ENCODE measurements at places on chromosomes 2 and 18.

DNA sequence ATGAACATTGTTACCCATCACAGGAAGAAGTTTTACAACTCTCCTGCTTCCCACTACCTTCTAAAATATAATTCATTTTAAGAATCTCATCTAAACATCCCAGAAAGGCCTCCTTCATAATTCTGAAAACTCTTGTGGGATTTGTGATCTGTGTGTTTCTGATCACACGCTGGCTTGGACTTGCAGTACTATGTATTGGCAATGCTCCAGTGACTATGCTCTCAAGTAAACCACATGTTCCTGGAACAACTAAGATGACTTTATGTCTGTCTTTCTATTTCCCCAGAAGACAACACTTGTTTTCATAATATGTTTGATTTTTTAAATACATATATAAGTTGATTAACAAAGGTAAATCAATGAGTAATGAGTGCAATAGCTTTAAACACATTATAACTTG, 376.6 kb upstream of the NETO1 start:
- no peak for DNase-seq

DNA sequence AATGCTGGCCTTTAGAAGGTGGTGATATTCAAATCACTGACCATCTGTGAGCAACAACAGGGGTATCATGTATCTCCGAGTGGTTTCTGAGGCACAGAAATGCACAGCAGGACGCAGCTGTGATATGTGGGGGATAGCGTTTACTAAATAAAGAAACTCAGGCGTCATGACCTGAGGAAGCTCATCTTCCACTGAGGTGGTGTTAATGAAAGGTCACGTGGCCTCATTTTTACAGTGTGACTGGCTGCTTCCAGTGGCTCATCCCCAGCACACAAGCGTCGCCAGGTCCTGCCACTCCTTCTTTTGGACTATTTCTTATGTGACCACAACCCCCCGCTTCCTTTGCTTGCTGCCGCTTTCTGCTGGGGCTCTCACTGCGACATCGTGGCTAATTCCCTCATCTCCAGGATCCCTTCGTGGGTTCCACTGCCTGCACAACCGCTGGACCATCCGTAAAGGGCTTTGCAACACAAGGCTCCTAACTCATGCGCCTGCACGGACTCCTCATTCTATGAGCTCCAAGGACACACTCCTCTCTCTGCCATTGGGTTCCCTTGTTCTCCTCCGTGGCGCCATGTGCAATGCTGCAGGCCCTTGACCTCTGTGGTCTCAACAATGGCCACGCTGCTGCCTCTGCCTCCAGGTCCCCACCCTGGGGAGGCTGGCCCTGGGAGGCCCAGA, 109.3 kb downstream of the MBP start:
- DNase-seq = no peak

GRCh38 chr2:74307720-74308119, 35.5 kb downstream of the SLC4A5 start:
- DNase-seq = no peak

DNA sequence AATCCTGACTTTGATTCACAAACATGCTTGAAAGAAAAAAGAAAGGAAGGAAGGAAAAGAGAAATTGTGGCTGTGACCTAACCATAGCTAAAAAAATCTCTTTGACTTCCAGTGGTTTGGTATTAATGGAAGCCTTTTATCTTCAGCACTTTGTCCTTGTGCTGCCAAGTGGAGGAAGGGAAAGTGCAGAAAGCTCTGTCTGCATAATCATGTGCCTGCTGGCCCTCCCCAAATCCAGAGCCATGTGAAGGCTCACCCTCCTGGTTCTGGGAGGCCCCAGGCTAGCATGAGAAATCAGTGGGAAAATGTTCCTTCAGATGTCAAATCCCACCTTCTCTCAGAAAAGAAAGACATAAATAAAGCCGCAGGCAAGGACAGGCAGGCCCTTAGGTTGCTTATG, 48.3 kb upstream of the BMPR2 start:
- DNase-seq = no peak

- no peak for DNase-seq
Measured at GRCh38 chr18:5518179-5518770, 25.5 kb downstream of the EPB41L3 start.

DNA sequence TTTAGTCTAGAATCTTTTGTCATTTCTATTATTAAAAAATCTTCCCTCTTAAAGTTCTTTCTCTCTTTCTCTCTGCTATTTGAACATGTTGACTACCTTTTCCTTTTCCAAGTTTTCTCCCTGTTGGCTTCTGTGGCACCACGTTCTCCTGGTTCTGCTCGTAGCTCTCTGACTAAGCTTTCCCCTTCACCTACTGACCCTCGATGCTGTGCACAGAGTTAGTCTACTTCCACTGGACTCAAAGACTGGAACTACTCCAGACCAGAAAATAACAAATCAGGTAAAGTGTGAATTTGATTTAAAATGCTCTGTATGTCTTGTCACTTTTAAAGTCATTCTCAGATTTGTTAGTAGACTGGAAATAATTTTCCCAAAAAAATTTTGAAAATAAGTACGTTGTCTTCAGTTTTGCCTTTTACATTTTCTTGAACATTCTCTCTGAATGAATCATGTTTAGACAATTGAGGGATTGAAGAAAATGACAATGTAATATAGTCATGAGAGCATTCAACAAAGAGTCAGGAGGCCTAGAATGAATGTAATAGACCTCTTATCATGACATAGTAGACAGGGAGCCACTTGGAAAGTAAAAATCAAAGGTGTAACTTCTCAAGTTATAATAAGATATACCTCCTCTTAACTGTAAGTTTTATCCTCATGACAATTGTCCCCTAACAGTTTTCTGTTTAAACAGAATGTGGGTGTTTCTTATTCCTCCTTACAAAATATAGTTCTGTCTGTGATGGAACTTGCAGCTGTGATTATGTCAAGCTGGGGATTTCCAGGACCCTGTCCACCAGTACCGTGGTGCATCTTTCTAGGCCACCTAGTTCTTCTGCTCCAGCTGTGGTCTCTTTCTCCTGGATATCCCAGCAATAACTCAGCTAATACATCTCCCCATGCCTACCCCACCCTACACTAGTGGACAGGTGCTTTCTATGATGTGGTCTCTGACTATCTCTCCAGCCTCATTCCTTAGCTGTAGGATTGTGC, 25.5 kb downstream of the ITPRID2 start:
- DNase-seq = no peak

- DNase-seq = no peak
Measured at GRCh38 chr2:127486247-127487058, 39.8 kb downstream of the IWS1 start.

GRCh38 chr2:104473546-104473945, 380.4 kb upstream of the POU3F3 start:
- DNase-seq = no peak

DNA sequence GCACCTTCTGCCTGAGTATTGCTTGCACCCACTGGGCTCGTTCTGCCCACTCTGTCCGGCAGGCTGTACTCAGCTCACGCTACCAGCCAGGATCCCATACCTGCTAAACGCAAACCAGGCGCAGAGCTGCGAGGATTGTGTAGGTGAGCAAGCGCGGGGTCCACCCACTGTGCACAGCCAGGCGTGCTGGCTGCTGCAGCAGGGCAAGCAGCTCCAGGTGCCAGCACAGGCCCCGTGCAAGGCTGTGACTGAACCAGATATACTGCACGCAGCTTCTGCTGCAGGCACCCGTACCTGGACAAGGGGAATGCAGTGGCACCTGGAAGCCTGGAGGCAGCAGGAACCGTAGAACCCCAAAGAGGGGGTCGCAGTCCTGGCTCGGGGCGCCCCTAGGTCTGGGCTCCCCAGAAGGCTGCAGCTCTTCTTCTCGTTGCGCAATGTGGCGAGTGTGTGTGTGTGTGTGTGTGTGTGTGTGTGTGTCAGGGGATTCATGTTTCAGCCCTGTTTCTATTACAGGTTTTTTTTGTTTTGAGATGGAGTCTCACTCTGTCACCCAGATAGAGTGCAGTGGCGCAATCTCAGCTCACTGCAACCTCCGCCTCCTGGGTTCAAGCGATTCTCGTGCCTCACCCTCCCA, 46.1 kb upstream of the RAB1A start:
- no peak for DNase-seq

GRCh38 chr2:2848621-2849333, 517.7 kb upstream of the MYT1L start:
- DNase-seq = no peak

GRCh38 chr2:11744631-11745394, 1.6 kb upstream of the LPIN1 start:
- no peak for DNase-seq

GRCh38 chr2:173999272-173999671, 34.1 kb upstream of the SP3 start:
- no peak for DNase-seq

- DNase-seq = no peak
Measured at GRCh38 chr2:10427618-10427949, 20.5 kb downstream of the ODC1 start.

- DNase-seq = no peak
Measured at GRCh38 chr2:99509387-99509786, 19.6 kb upstream of the REV1 start.

DNA sequence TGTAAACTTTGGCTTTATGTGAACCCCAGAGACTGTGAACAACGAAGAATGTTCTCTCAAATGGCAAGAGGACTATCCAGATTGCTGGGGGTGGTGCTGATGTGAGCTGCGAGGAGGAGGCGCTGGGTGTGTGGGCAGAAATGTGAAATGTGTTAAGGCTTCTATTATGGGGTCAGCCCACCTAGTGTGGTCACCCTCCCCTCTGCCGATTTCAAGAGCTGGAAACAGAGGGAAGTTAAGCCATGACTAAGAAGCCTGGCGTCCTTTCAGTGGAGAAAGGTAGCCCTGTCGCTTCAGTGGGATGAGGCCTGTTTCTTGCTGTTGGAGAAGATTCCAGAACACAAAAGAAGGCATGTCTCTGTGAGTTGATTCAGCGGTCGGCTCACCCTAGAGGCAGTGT, 89.0 kb upstream of the KCTD1 start:
- no peak for DNase-seq

- DNase-seq = no peak
Measured at GRCh38 chr2:17878281-17879136, at the start of gene KCNS3. KCNS3 (plus strand) TSS chr2:17878667; CDS start chr2:17931009, 52,342 bp downstream.

GRCh38 chr2:145764631-145765030, 1244.7 kb upstream of the ZEB2 start:
- no peak for DNase-seq

- DNase-seq = no peak
Measured at GRCh38 chr2:42859006-42859552, 66.7 kb upstream of the HAAO start.

- no peak for DNase-seq
Measured at GRCh38 chr2:209496586-209496982, 72.7 kb downstream of the MAP2 start.

DNA sequence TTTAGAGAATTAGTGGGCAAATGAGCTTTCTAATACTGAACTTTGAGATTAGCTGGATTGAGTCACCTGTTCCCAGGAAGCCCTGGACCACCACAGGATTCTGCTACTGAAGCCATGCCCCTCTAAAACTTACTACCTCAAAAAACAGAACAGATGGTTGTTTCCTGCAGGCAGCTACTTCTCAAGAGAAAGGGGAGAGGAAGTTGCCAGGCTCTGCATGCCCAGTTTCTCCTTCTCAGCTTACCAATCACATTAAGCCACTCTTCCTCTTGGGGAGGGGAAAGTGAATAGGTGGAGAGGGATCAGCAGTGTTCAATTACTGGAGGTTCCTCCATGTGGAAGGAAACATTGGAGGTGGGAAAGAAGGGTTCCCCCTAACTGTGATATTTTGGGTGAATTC, 24.9 kb upstream of the C1GALT1C1L start:
- no peak for DNase-seq

All from activated naive CD4-positive, alpha-beta T cell treated with anti-CD3 and anti-CD28 coated beads, Interleukin-2, amount 50 U/mL, for 72 hours (primary cell).